ENCODE measurements at places on chromosomes 7 and 10.

DNA sequence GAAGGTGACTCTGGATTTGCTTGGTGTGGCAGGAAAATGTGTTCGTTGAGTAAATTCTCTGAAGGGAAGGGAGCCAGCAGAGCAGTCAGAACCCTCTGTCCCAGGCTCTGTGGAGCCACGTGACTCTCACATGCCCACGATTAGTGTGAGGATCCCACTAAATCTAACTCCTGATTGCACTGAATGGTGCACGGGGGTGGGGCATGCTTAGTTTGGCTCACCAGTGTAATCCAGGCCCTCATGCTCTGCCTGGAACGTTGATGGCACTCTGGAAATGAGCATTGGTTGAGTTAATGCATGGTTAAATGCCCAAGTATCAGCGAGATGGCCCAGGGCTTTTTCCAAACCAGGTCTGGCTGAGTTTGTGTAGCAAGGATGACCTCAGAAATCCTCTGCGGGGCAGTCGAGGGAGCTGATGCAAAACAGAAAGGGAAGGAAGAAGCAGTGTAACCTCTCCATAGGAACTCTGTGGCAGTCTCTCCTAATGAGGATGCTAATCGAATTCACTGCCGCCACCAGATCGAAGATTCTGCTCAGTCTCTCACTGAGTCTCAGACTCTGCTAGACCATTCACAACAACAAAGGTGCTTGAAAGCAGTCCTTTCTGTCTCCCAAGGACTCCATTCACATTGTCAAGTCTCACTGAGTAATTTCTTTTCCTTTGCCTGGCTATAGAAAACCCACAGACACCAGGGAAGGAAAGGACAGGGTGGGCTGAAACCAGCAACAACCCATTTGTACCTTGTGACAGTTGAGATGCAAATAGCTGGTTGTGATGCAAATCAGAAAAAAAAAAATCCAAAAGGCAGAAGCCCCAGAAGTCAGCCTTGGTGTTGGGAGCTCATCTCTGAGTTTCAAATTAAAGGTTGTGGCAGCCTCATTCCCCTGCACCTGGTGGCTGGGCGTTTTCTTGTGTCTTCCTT is 98.1 kb downstream of the C10orf105 start:
- DNase-seq, result no peak

DNA sequence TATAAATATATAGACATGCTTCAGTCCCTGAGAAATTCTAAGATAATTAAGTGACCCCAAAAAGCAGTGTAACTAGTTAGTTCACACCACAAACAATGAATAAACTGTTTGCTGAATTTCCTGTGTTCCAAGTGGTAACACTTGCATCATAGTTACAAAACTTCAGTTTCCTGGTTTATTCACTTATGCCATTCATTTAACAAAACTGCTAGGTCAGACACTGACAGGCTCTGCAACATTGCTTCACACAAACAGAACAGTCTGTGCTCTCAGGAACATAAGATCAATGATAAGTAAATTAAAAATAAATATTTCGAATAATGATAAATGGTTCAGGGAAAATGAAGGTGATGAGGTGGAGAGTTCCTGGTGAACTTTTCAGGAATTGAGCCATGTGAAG is 133.3 kb upstream of the NAMPT start:
- DNase-seq, result no peak

GRCh38 chr10:11468126-11468742 is 143.2 kb downstream of the USP6NL start:
- DNase-seq, result no peak

DNA sequence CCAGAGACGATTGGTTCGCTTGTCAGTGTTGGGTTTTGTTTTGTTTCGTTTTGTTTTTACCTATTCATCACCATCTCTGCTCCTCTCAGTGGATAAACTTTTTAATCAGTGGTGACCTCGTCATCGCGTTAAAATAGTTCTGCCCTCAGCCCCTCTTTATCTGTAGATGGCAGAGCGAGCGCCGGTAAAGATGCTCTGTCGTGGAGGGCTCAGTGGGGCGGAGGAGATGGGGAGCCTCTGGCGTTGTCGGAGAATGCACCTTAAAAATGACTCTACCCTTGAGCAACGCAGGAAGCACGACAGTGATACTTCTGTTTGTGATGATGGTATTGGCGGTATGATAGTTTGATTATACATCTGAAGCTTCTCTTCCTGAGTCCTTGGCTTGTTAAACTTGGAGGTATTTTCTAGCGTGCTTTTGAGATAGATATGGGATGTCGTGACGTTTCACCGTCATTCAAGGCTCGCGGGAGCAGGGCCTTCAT is 554 bp downstream of the CSGALNACT2 start:
- no peak for DNase-seq

Measured in upper lobe of right lung (tissue), 1 donor.